Right lobe of liver (tissue), 6 donors: ENCODE measurements at places on chromosomes 6 and 20.

DNA sequence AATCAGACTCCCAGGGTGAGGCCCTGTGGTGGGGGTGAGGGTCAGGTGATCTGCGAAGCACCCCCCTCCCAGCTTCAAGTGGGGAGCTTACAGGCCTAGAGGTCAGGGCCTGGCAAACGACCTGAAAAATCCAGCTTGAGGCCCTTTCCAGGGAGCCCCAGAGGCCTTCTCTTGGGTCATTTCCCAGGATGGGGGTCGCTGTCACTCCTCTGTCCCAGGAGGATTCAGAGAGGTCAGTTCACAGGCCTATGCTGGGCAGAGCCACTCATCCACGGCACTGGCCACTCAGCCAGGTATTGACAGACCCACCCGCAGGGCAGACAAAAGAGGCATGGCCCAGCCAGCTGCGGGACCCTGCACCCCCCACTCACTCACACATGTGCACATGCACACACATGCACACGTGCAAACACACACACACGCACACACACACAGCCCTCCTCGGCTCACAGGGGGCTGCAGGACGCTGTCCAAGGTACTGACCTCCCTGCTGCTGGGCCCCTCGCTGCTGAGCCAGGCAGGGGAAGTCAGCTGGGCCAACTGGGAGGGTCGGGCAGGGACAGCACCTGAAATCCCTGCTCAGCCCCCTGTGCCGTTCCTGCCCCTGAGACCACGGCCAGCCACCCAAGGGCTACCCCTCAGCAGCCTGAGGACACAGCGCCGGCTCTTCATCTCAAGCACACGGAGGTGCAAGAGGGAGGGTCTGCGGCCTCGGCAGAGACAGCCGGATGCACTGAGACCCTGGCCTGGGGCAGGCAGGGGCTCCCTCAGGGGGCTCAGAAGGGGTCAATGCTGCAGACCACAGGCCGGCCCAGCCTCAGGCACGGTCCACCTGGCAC lies 113.8 kb downstream of the TAF4 start:
- DNase-seq, result no peak

GRCh38 chr6:13615792-13616120 lies 621 bp downstream of the NOL7 start:
- DNase-seq, result peak; percentile 65

- no peak for DNase-seq
Observed at GRCh38 chr6:13865141-13865540, 50.8 kb upstream of the MCUR1 start.

DNA sequence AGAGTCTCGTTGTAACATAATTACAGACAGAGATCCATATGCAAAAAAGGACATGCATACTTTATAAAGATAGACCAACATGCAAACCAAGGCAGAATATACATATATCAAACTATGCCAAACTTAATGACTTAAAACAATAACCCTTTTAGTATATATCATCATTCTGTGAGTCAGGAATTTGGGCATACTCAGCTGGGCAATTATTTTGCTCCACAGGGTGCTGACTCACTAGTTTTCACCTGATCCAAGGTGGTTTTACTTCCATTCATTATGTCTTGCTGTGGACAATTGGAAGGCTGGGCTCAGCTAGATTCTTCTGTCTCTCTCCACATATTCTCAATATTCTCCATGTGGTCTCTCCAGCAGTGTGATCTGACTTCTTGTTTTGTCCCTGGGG lies 41.2 kb upstream of the RNF146 start:
- DNase-seq, result no peak

- DNase-seq, result no peak
Observed at GRCh38 chr6:318243-318890, 26.1 kb downstream of the DUSP22 start.

GRCh38 chr20:62322492-62323041 lies 19.8 kb downstream of the ADRM1 start:
- DNase-seq, result no peak

DNA sequence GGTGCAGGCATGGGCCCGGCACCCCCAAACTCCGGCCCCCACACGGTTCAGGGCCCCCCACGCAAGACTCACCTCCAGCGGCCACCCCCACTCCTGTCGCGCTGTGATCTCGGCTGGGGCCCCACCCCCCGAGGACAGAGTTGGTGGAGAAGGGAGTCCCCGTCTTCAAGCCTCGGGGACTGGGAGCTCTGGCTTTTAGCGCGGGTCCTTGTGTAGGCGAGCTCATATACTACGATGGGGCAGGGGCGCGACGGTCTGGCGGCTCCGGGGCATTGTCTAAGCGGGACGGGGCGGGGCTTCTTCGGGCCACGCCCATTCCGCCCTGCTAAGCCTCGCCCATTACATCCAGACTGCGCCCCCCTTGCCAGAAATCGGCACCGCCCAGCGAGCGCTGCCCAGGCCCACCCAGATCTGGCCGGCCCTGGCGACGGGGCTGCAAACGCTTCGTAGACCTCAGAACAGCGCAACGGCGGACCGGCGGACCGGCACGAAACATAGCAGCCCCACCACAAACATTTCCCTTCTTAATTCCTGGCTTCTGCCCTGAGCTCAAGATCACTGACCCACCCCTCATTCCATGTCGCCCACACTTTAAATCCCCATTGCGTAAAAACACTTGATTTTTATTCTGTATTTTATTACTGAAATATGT lies 1.0 kb upstream of the DDAH2 start:
- DNase-seq, result peak; percentile 86

DNA sequence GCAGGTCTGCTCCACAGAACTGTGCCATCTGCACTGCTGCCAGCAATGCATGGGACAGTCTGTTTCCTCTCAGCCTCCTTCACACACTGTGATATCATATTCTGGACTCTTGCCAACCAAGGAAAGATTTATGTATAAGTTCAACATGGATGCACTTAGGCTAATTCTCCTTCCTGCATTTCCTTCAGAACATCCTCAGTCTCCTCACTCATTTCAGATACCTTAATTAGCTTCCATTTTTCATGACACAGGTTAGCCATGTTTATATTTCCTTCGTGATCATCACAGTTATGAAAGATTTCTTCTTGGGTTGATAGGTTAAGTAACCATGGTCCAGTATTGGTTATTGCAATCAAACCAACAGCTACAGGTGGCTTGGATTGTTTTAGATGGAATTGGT lies 46.4 kb upstream of the DDR1 start:
- no peak for DNase-seq

DNA sequence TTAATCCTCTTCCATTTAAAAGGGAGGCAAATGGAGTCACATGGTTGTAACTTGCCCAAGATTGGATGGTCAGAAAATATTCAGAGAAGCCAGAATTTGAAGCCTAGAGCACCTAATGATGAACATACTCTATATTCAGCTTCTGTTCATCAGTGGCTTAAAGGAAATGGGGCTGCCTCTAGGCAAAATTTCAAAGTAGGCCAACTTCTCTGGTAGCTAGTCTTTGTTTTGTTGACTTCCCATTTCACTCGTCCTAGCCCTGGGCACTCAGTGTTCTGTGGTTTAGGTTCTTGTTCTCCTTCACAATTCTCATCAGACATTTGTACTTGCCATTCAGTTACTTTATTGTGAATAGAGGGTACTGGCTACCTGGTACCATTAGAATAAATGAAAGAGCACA lies 13.2 kb downstream of the MAP3K7 start:
- no peak for DNase-seq

DNA sequence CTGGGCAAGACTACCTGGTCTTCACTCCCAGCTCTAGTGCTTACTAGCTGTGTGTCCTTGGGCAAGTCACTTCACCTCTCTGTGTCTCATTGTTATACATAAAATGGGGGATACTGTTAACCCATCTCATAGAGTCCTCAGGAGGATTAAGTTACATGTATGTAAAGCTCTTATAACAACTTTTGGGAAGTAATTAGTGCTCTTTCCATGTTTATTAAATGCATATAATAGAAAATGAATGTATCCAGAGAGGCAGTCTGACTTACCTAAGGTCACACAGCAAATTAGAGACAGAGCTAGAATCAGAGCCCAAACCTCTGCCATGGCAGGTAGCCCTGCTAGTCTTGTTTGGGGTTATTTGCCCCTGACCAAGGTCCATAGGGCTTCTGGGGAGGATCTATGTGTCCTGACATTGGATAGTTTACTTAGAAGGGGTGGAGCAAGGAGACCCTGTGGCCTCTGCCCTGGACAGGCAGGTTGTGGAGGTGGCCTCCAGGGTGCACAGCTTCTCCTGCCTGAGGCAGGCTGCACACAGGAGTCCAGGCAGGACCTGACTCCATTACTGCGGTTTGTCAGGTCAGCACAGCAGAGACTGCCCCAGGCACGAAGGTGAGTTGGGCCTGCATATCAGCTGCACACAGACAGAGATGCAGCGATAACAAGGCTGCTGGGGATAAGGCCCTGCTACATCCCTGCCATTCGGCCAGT lies 8.4 kb upstream of the MAPK13 start:
- no peak for DNase-seq

GRCh38 chr6:13877051-13877450 lies 47.7 kb upstream of the RNF182 start:
- no peak for DNase-seq

- no peak for DNase-seq
Observed at GRCh38 chr6:47209632-47210031, 100.1 kb downstream of the TNFRSF21 start.

DNA sequence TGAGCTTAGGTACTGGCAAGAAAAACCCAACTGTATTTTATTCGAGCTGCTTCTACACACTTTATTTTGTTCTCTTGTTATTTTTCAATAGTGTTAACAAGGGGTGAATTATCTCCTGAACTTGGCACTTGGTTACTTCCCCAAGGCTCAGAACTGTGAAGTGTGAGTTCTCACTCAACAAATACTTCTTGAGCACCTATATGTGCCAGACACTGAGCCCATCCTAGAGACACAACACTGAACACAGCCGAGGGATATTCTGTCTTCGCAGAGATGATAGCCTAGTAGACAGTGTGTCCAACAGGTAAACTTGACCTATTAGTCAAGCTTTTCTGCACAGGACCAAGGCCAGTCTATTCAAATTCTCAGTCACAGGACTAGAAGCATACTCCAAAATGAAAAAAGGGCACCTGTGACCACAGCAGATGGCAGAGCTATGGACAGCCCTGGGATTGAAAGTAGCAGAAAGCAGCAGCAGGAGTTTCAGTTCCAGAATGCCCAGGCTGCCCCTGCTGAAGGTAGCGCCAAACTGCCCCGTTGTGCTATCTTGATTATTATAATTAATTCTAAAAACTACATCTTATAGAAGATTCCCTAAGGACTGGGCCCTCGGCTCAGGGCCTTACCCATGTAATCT lies 77.8 kb upstream of the TAB2 start:
- DNase-seq, result no peak

- DNase-seq, result no peak
Observed at GRCh38 chr6:125112934-125113333, 40.6 kb upstream of the TPD52L1 start.

DNA sequence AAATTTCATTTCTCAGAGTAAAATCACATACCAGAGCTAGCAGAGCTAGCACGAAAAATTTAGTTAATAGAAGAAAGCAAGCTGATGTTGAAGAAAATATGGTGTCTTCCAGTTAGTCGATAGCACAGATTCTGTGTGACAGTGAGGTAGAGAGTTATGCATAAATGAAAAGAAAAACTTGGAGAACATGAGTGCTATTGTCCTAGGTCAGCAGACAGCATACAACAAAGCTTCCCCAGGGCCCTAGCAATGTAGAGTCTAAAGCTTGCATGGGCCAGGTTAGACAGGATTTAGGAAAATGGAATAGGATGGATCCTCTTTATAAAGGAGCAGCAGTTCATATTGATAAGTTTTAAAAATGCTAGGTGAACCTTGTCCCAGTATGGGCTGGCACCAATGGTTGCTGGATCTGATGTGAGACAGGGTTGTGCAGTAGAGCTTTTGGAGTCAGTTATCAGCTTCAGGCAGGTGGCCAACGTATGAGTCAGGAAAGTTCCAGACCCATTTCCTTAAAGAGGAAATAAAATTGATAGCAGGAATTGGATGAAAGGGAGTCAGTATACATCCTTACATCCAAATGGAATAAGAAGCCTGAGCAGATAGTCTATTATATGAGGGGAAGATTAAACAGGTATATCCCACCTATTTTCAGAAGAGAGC lies 277.2 kb downstream of the FRK start:
- DNase-seq, result peak; percentile 58

DNA sequence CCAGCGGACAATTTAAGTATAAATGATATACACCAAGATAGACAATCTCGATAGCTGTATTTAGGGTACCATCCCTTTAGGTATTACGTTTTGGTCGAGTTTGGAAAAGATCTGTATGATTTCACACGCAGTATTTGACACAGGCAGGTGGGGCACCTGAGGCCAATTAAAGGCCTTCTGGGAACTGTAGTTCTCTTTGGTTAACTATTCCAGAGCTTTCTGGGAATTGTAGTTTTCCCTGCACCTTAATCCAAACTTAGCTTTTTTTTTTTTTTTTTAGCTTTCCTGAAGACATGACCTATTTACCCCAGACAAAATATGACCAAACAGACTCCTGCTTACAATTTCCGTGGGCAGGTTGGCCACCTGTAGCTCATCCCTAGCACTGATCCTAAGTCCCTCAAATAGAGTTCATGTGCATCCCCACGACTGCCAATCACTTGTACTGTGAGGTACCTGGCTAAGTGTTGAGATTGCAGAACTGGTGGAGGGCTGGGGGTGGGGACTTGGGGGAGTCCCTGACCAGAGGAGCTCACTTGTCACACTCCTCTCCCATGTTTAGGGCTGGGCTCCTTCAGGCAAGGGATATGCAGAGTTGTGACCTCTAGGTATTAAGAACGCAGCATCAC lies 999 bp upstream of the EHMT2 start:
- DNase-seq, result no peak

- DNase-seq, result no peak
Observed at GRCh38 chr6:134456226-134456625, 138.3 kb upstream of the SGK1 start.
